ENCODE measurements at places on chromosomes 5 and 9. TPM values are rescaled to one million over a fixed set of nuclear protein-coding genes. Genes with fewer than 3 reads are reported as not detected.

GCNT4 gene
- total RNA-seq, result 3.5 TPM

REEP2 gene
- total RNA-seq, result 6.8 TPM

OR1J1 gene
- not detected for total RNA-seq

FOXE1 gene
- not detected for total RNA-seq

DDX4 gene
- total RNA-seq, result not detected

PCDHGB3 gene
- 8.4 TPM for total RNA-seq

C6 gene
- total RNA-seq, result not detected

TLX3 gene
- not detected for total RNA-seq

RLN2 gene
- not detected for total RNA-seq

PGM5 gene
- 66.7 TPM for total RNA-seq

SRD5A1 gene
- 10.0 TPM for total RNA-seq

ANXA1 gene
- 1,496 TPM for total RNA-seq

MARVELD2 gene
- 1.3 TPM for total RNA-seq

PDZD2 gene
- 0.19 TPM for total RNA-seq
